Nasal cavity respiratory epithelium epithelial cell of viscerocranial mucosa (primary cell): ENCODE measurements at places on chromosomes 5 and 9. TPM values are rescaled to one million over a fixed set of nuclear protein-coding genes. Genes with fewer than 3 reads are reported as not detected.

The SPATA31E1 gene
- total RNA-seq = not detected in 2 replicates

The ASS1 gene
- total RNA-seq = 276 and 460 TPM in 2 replicates

The PCDHGC5 gene
- 0.34 and 1.1 TPM in 2 replicates for total RNA-seq

The CNOT6 gene
- total RNA-seq = 48.2 and 57.7 TPM in 2 replicates

The ATP10B gene
- total RNA-seq = 1.7 and 15.2 TPM in 2 replicates

The SLC34A3 gene
- under 0.01 TPM in 1 of 2 replicates, not detected in the other for total RNA-seq

The CDC25C gene
- 0.07 and 0.34 TPM in 2 replicates for total RNA-seq

The LRRTM2 gene
- not detected in 2 replicates for total RNA-seq

The PCDHGA3 gene
- under 0.01 and 0.36 TPM in 2 replicates for total RNA-seq

The PIP5K1B gene
- 1.0 and 1.9 TPM in 2 replicates for total RNA-seq

The ARL15 gene
- 23.6 and 38.9 TPM in 2 replicates for total RNA-seq

The FOXD4L6 gene
- under 0.01 TPM in 1 of 2 replicates, not detected in the other for total RNA-seq

The ADCY2 gene
- total RNA-seq = under 0.01 and 0.07 TPM in 2 replicates

The PTGS1 gene
- 0.28 and 0.34 TPM in 2 replicates for total RNA-seq

The FCN1 gene
- total RNA-seq = not detected in 2 replicates

The PTAR1 gene
- 54.7 and 64.9 TPM in 2 replicates for total RNA-seq

The FOXD4L4 gene
- 0.34 and 0.43 TPM in 2 replicates for total RNA-seq

The IL17B gene
- not detected in 2 replicates for total RNA-seq

The SLC1A1 gene
- 0.68 and 1.8 TPM in 2 replicates for total RNA-seq

The GFPT2 gene
- total RNA-seq = under 0.01 and 0.36 TPM in 2 replicates

The KIAA0825 gene
- total RNA-seq = 1.0 and 3.4 TPM in 2 replicates

The ASPN gene
- total RNA-seq = under 0.01 TPM in 1 of 2 replicates, not detected in the other

The QRFP gene
- not detected in 2 replicates for total RNA-seq

The SURF1 gene
- 16.4 and 44.1 TPM in 2 replicates for total RNA-seq

The ACOT12 gene
- 0.07 TPM in 1 of 2 replicates, not detected in the other for total RNA-seq

The PCDHGA4 gene
- under 0.01 and 1.8 TPM in 2 replicates for total RNA-seq

The PCDHB12 gene
- under 0.01 and 0.28 TPM in 2 replicates for total RNA-seq

The SAXO1 gene
- total RNA-seq = under 0.01 TPM in 1 of 2 replicates, not detected in the other

The ARHGEF39 gene
- total RNA-seq = 0.07 and 0.34 TPM in 2 replicates

The SLC6A3 gene
- not detected in 2 replicates for total RNA-seq

The TNFSF8 gene
- total RNA-seq = not detected in 2 replicates

The LVRN gene
- total RNA-seq = 0.34 and 0.36 TPM in 2 replicates

The ANKRD20A1 gene
- total RNA-seq = under 0.01 and 0.71 TPM in 2 replicates

The GLRA1 gene
- not detected in 2 replicates for total RNA-seq

The LHX2 gene
- not detected in 2 replicates for total RNA-seq

The RAD17 gene
- total RNA-seq = 24.8 and 29.7 TPM in 2 replicates

The PAPPA gene
- total RNA-seq = 0.68 and 13.1 TPM in 2 replicates

The FAM163B gene
- total RNA-seq = not detected in 2 replicates

The GFI1B gene
- not detected in 2 replicates for total RNA-seq

The CBY3 gene
- total RNA-seq = 0.34 TPM in 1 of 2 replicates, not detected in the other

The SNCAIP gene
- under 0.01 and 0.07 TPM in 2 replicates for total RNA-seq

The SPAAR gene
- 0.07 TPM in 1 of 2 replicates, not detected in the other for total RNA-seq

The ODF2 gene
- total RNA-seq = 22.2 and 30.3 TPM in 2 replicates

The BAAT gene
- under 0.01 and 0.07 TPM in 2 replicates for total RNA-seq

The GTF3C4 gene
- 15.0 and 22.4 TPM in 2 replicates for total RNA-seq

The TAF11L10 gene
- not detected in 2 replicates for total RNA-seq
